ENCODE measurements at places on chromosomes 12 and 14.

- DNase-seq, result no peak
Observed at GRCh38 chr12:70246580-70246979, 3.3 kb downstream of the CNOT2 start.

- DNase-seq, result no peak
Observed at GRCh38 chr14:61523751-61524150, 171.6 kb upstream of the HIF1A start.

GRCh38 chr12:29534935-29535334 is 37.4 kb upstream of the OVCH1 start:
- DNase-seq, result no peak

GRCh38 chr12:50597200-50598195 is 92.7 kb downstream of the DIP2B start:
- no peak for DNase-seq

DNA sequence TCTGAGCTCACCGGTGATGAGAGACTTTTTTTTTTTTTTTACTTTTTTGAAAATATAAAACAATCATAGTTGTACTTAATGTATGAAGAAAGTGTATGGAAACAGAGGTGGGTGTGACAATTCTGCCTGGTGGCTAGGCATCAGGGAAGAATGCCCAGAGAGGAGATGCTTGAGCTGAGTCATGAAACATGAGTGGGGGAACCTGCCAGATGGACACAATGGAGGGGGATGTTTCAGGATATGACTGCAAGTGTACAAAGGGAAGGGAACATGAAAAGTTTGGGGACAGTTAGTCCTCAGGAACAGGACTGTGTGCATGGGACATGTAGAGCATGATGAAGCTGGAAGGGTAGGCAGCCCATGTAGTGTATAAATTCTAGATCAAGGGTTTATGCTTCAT is 274.2 kb upstream of the E2F7 start:
- no peak for DNase-seq

- DNase-seq, result no peak
Observed at GRCh38 chr12:91868054-91868453, 277.6 kb downstream of the BTG1 start.

- no peak for DNase-seq
Observed at GRCh38 chr12:42582050-42582449, 7.5 kb downstream of the PRICKLE1 start.

GRCh38 chr12:22467190-22467589 is 77.2 kb downstream of the C2CD5 start:
- DNase-seq, result no peak

- DNase-seq, result no peak
Observed at GRCh38 chr12:52844386-52844785, 4.4 kb downstream of the KRT78 start.

DNA sequence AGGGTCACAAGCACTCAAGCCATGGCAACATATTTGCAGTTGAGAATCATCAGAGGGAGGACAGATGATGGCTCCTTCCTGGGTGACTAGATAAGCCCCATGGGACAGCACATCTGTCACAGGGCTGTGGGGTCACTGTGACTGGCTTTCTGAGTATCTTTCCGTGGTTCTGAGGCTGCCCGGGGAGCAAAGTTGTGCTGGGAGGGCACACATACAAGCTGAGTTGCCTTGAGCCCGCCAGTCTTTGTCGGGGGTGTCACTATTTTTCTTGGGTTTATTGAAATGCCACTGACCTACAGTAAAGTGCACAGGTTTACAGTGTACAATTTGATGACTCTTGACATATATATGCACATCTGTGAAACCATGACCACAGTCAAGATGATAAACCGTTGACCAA is 17.2 kb upstream of the KIF26A start:
- no peak for DNase-seq

DNA sequence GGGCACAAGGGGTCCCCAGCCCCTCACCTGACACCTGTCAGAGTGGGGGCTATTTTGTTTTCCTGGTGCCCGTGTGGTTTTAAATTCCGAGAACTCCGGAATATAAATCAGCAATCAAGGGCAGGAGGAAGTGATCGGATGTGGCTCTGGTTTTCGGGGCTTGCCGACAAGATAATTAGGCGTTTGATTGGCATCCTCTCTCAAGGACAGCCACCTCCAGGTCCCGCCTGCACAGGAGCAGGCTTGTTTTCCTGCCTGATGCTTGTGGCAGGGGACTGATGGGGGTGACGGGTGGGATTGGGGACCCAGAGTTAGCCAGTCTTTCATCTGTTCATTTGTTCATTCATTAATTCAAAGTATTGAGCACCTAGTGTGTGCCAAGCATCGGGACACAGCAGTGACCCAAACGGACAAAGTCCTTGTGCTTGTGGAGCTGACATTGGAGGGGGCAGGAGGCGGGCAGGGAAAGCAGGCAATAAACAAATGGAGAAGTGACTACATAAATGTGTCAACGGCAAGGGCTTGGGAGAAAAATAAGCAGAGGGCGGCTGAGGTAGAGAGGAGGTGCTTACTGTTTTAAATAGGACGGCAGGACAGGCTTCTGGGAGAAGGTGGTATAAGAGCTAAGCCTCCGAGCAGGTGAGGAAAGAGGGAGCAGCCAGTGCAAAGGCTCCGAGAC is 166.5 kb downstream of the PHETA1 start:
- no peak for DNase-seq

DNA sequence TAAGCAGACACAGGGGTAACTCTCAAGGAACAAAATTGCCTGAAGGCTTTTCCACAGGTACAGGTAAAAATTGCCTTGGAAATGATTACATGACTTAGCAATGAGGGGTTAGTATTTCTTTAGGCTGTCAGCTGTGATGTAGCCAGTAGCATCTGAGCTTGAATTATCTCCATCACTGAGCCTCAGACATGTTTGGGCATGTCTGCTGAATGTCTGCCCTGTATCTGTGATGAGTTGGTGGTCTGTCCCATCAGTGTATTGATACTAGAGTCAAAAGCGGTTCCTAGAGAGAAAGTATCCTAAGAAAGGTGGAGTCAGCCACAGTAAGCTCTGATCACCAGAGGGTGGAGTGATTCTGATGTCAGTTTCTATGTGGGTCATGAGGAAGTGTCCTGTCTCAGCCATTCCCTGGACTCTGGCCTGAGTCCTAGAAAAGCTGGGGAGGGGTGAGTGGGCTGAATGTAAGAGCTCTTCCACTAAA is 16.3 kb downstream of the AKAP6 start:
- DNase-seq, result no peak

GRCh38 chr14:71651228-71651627 is 281.0 kb upstream of the RGS6 start:
- no peak for DNase-seq

DNA sequence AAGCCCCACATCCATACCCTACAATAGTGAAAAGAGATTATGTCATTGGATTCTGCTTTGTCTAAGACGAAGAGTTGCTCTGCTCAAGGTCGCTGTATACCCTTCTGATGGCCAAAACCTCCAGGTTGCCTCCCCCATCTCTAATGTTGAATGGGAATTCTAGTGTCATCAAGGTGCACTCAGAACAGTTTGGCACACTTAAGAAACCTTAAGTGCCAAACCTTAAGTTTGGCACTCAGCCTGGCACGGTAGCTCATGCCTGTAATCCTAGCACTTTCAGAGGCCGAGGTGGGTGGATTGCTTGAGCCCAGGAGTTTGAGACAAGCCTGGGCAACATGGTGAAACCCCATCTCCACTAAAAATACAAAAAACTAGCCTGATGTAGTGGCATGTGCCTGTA is 1245.6 kb upstream of the SEL1L start:
- DNase-seq, result no peak

DNA sequence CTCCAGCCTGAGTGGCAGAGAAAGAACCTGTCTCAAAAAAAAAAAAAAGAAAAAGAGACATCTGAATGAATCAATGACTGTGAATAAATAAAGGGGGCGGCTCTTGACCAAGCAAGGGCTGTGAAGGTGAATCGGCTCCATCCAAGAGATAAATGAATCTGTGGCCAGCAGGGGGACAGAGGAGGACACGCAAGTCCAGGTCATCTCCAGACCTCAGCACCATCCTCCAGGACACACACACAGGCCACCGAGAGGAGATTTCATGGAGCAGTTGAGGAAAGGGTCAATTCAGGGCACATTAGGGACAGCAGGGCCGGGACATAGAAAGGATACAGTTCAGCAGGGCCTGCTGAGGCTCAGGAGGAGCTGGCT is 21.6 kb downstream of the TRPV4 start:
- no peak for DNase-seq

- no peak for DNase-seq
Observed at GRCh38 chr12:14811486-14811885, 2.5 kb downstream of the SMCO3 start.

DNA sequence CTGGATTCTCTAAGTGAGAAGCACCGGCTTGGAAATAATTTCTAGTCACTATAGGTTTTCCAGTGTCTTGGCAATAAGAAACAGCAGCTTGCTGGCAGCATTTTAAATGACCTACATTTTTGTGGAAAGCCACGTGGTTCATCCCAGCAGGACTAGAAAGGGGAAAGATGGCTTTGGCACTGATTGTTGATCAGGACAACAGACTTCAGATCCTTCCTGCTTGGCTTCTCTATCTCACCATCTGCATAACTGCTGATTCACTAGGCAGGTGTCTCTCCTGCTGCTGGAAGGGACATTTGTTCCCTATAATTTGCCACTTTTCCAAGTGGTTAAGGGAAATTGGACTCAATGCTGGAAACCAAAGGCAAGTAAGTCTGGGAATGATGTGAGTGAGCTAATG is 131.0 kb downstream of the TTC8 start:
- DNase-seq, result no peak

DNA sequence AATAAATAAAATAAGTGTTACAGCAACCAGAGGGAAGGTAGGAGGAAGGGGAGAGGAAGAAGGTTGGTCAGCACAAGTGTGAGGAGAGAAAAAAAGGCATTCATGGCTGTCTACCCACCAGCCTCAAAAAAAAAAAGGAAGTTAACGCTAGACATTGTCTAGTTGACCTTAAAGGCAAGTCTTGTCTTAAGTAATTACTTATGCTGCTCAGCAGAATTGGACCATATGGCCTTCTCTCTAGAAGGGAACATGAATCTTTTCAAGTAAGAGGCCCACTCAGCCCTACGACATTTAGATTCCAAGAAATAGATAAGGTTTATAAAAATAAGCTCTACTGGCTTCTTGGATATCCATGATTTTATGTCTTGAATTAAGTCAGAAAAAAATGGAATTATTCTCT is 172.7 kb downstream of the ETNK1 start:
- no peak for DNase-seq

DNA sequence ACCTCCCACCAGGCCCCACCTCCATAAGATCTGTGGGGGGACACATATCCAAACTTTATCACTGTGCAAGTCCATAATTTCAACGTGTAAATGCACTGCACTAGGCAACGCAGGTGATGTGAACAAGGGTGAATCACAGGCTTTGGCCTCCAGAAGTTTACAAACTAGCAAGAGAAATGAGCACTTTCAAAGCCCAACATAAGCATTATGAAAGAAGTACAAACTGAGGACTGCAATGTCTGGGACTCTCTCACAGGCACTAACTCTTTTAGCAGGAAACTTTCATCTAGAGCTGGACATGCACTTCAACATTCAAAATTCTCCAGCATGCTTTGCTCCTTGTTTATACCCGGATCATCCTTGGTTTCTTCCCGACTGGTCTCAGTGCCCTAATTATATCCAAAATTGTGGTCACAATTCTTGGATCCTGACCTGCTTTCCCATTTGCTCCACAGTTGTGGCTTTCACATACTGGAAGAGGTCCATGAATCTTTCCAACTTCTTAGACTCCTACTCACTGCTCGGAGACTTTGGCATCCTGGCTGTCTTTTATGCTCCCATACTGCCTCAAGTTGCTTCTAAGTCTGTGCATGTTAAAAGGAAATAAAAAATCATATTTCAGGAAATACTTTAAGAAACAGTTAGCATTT is 44.9 kb upstream of the STRAP start:
- no peak for DNase-seq

GRCh38 chr12:57101892-57102695 is 9.1 kb downstream of the STAT6 start:
- no peak for DNase-seq

DNA sequence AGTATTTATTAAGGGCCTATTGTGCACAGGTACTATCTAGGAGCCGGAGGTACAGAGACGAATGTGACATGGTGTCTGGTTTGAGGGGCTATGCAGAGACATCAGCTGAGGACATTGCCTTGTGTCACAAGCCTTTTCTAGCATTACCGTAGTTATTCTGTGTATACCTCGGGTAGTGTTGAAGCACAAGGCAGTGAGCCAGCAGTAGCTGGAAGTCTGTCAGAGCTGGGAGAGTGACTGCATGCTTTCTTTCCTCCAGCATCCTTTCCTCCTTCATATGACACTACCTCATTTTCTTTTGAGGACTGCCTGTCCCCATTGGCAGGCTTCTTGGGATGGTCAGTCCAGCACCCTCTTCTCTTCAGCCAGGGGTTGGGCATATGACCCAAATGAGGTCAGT is 77.0 kb downstream of the POLR3B start:
- DNase-seq, result no peak

DNA sequence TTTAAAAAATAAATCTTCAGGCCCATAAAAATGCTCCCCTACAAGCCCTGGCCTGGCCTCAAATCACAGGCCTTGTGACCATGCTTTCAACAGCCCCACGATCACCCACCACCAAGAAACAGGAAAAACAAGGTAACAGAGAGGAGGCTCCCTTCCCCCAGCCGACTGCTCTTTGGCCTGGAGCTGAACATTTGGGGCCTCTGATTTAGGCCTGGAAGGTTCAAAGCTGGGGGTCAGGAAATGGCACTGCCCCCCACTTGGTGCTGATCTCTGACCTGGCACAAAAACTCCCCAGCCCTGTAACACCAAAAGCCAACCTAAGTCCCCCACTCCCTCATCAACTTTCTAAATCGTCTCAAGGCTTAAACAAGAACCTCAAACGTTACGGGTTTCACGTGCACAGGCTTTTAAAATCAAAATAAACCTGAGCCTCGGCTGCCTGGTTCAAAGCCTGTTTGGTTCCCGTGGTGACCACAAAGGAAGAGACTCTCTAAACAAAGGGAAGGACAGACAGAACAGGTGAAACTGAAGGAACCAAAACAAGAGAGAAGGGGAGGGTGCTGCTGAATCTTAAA is 9.0 kb downstream of the ACTN1 start:
- no peak for DNase-seq

GRCh38 chr12:121214855-121215745 is 5.2 kb downstream of the P2RX4 start:
- no peak for DNase-seq

DNA sequence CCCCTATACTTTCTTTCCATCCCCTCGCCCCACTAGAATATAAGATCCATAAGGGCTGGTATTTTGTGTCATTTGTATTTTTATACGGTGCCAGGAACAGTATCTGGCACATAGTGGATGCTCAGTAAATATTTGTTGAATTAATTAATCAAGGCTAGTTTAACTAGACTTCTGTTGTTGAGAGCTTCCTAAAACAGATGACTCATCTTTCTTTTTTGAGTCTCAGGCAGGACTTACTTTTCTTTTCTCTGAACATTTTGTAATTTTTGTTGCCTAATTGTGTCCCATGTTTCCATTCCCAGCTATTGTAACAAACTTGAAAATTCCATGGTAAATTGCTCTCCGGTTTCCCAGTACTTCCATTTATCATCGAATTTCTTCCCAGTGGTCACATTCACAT is 16.7 kb downstream of the STK38L start:
- DNase-seq, result no peak
